Stimulated activated CD4-positive, alpha-beta T cell treated with anti-CD3 and anti-CD28 coated beads, Interleukin-1b, Interleukin-23, amount 100 ng/mL, for 24 hours (primary cell): ENCODE measurements at places on chromosomes 12 and 14.

GRCh38 chr12:101941306-101942249 lies 64.2 kb downstream of the DRAM1 start:
- no peak for DNase-seq

DNA sequence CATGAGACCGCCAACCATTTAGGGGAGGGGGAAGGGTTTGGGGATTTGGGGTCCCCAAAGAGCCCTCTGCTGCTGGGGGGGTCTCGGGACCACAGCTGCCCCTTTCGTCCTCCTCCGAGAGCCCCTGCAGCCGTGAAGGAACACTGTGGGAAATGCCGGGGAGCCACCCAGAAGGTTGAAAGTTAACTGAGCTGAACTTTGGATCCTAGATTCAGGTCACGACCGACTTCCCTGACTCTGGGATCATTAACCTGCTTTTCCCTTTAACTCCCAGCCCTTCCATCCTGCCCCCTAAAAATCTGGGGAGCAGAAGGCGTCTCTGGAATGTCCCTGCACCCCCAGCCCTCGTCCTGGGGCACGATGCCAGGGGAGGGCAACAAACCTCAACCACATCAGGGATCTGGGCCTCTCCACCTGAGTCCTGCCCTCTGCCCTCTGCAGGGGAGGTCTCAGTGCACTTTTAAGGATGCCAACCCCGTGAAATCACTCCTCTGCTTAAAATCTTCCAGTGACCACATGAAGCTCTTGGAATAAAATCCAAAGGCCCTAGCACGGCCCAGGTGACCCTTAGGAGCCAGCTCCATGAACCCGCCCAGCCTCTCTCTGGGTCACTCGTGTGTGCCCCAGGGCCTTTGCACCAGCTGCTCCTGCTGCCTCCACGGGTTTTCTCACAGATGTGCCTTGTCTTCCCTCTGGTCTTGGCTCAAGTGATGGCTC lies 95.0 kb downstream of the RFLNA start:
- DNase-seq: no peak

DNA sequence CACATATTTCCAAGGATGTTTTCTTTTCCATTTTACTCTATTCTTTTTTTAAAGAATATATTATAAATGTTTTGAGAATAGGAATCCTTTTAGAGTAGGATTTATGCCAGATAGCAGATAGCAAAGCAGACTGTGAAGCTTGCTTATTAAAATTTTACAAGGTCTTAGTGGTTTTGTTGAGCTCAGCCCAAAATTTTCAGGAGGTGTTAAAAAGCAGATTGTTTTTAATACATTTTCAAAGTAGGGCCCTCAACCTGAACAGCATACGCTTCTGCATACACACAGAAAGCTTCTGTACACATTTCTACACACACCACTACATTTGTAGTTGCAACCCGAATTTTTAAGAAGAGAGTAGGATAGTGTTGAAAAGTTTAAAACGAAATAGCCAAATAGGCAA lies 151.0 kb downstream of the EPS8 start:
- no peak for DNase-seq

GRCh38 chr12:49346659-49347310 lies at the start of gene DNAJC22:
DNAJC22 (plus strand) TSS chr12:49346888; CDS start chr12:49348873, 1,985 bp downstream.
- no peak for DNase-seq

DNA sequence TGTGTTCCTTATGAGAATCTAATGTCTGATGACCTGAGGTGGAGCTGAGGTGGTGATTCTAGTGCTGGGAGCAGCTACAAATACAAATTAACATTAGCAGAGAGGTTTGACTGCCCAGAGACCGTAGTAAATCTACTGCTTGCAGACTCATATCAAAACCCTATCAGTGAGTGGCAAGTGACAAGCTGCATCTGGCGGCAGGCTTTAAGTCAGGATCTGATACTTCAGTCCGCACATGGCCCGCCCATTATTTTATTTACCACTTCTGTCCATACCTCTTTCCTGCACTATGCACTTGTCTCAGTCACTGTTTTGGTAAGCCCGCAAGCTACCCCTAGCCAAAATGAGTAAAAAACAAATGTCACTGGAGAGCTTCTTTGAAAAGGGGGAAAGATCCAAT lies 11.4 kb downstream of the CEP128 start:
- no peak for DNase-seq

DNA sequence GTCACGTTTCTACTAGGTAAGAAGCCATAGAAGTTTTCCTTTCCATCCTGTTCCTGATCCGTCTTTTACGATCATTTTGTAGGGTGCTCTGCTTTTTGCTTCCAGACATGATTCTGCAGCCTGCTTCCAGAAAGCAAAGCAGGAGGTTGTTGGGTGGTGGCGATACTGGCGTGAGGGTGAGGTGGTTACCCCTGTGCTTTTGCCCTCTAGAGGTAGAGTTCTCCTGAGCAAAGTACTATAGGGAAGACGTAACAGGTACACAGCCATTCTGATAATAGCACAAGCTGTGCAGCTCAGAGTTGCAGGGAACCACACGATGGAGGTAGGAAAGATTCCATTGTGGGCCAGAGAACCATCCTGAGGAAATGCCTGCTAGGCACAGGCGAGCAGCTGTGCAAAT lies 186.0 kb downstream of the PAH start:
- DNase-seq: no peak

DNA sequence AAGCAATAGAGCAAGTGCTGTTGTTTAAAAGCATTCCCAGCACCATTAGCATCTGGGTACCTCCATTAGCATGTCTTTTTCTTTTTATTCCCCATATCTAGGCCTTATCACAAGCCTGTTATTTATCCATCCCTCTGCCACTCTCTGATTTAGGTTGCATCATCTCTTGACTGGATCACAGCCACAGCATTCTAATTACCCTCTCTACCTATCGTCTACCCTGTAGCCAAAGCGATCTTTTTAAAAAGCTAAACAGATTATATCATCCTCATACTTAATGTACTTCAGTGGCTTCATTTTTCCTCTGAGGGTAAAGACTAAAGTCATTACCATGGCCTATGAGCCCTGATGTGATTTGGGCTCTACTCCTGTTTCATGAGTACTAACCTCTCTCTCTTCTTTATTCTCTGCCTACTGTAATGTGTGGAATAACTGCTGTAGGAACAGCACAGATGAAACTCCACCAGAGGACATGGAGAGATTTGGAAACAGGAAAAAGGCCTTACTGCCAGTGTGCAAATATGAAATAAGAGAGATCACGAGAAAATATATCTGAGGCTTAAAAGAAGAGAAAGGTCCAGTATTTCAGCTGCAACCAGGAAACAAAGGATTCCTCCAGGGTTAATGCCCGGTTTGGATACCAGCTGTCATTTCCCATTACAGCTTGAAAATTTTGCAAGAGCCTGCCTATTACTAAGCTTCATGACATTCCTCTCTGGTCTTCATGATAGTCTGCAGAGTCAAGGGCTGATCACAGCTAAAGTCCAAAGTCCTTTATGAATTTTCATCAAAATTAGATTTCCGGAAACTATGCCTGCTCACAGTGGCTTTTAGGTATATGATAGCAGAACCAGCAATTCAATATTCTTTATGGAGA lies 422.5 kb upstream of the PDE3A start:
- no peak for DNase-seq

- DNase-seq: no peak
Measured at GRCh38 chr12:66898700-66899469, 220.0 kb upstream of the GRIP1 start.

DNA sequence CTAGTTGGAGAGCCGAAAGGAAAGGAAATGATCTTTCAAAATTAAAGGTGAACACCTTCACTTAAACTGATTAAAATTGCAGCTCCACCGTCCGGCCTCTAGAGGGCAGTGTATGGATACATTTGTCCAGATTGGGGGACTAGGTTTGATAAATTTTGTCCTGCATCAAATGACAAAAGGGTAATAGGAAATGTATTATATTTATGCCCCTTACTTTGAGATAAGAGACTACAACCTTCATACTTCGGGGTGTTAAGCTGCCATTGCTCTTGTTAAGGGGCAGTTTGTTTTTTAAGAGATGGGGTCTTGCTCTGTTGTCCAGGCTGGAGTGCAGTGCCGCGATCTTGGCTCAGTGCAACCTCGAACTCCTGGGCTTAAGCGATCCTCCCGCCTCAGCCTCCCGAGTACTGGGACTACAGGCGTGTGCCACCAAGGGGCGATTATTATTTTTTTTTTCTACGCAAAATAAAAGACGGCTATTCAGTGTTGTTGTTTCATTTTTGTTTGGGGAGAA lies 818 bp upstream of the SUOX start:
- DNase-seq: peak; percentile 41

DNA sequence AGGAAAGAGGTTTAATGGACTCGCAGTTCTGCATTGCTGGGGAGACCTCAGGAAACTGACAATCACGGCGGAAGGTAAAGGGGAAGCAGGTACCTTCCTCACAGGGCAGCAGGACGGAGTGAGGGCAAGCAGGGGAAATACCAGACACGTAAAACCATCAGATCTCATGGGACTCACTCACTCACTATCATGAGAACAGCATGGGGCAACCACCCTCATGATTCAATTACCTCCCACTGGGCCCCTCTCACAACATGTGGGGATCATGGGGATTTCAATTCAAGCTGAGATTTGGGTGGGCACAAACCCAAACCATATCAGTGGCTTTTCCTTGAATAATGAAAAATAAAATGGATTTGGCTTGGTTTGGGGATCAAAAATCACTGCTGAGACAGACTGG lies 380.5 kb downstream of the VRK1 start:
- DNase-seq: no peak

DNA sequence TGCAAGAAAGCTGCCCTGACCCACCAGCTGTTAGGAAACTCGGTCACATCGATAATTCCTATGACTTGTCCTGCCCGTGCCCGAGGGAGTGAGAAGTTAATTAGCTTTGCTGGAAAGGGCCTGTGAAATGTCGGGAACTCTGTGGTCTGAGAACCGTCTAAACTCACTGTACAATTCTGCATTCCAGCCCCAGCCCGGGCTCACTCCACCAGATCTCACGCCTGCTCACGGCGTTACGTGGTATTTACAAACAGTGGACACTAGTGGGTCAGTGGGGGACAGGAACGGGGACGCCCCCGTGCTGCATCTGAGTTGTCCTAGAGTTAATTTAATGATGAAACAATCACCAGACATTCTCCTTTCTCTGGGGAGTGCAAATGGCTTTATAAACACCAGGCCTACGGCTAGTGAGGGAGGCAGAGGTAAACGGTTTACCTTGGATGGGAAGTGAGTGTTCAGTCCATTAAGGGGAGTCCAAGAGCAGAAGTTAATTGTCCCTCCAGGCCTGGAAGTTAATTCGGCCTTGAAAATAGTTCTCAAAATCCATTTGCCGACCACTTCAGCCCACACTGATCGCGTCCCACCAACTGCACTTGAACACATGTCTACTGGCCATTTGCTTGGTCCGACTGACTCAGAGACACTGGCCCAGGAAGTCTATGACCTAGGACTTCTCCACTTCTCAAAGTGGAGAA lies 93.5 kb upstream of the MED13L start:
- DNase-seq: no peak

DNA sequence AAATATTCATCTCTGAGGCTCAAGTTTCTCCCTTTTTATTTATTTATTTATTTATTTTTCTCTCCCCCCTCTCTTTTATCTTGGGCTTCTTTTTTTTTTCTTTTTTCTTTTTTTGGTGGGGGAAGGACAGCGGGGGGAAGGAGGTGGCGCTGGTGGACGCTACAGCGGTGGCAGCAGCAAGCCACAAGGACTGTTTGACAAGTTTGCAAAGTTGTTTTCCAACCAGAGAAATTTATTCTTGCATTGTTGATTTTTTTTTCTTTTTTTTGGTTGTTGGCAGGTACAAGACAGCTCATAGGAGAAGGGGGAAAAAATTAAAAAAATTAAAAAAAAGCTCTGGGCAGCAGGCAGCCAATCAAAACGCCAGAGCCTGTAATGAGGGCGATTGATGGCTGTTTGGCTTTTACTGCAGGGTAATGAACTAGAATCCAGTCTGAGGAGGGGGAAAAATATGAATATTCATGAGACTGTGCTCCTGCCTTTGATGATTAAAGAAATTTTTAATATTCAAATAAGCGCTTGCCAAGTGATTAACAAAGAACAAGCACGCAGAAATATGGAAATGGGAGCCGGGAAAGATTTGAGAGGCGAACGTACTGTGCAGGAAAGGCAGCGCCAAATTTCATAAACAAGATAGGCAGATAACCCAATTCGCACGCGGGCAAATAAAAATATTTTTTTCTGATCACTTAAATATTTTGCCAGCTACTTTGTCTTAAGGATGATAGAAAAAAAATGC lies 36.2 kb downstream of the BCL11B start:
- no peak for DNase-seq

DNA sequence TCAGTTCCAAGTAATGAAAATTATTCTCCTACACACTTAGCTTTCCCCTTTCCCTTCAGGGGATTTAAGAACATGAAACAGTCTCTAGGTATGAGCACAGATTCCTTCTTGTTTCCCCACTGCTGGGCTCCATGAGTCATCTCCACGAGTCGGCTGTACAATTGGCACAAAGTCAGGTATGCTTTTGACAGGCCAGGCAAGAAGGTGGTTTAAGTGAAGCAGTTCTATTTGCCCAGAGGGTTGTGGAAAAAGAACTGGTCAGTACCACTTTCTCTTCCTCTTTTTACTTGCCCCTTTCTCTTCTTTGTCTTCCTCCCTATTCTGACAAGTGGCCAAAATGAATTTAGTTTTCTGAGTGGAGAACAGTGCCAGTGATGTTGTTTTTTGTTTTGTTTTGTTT lies 16.3 kb downstream of the DYNC1H1 start:
- no peak for DNase-seq

DNA sequence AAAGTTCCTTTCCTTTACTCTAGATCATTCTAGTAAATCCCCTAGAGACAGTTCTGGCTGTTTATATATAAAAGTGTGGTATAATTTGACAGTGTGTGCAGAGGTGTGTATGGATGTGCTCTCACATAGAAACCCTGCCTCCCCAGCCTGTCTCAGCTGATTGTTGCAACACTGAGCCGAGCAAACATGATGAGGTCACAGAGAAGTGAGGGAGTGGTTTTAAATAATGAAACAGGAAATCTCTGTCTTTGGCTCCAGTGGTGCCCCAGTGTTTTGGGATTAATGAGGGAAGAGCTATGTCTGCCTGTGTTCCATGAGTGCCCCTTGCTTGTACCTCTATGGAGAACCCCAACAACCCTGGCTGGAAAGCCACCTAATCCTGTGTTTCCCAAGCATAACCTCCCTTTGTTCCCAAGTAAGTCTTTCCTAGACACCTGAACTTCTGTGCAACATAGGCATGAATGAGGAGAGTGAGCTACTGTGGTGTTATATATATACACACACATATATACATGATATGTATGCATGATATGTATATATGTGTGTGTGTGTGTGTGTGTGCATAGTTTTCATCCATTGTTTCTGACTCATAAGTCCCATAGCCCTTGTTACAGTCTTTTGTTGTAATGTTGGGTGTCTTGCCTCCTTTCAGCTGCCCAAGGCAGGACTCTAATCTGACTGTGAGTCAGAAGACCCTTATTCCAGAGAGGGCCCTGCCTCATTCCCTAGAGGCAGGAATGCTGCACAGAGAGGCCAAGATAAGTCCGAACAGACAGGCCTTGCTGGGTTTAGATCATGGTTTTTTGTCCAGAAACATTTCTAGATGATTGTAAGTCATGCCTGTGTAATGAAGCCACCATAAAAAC lies 18.0 kb downstream of the TRAF3 start:
- no peak for DNase-seq

- DNase-seq: no peak
Measured at GRCh38 chr14:69580009-69580577, 5.4 kb upstream of the CCDC177 start.

GRCh38 chr12:8996682-8997405 lies 7.5 kb downstream of the KLRG1 start:
- no peak for DNase-seq

GRCh38 chr12:120237360-120238171 lies 28.0 kb downstream of the PXN start:
- no peak for DNase-seq

- no peak for DNase-seq
Measured at GRCh38 chr12:112862636-112863290, 44.0 kb upstream of the OAS1 start.
